ENCODE measurements at places on chromosomes 5 and 9.
A peak's percentile ranks its signal among the peaks of the same experiment; 100 is the strongest.

- no peak for DNase-seq
Observed at GRCh38 chr9:81305561-81306182, 383.7 kb downstream of the TLE1 start.

DNA sequence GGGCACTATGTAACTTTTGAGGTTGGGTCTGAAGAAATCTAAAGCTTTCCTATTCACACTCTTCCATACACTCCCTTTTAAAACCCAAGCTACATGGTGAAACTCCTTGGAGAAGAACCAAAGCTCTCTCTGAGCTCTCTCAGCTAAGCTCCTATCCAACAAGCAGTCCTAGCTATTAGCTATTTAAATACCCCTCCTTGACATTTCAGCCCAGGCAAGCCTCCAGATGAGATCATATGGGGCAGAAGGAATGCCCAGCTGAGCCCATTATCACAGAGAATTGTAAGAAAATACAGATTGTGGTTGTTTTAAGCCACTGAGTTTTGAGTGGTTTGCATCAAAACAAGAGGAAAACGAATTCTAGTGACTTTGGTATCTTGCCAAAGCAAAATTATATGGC is 15.2 kb downstream of the HSPB3 start:
- no peak for DNase-seq

DNA sequence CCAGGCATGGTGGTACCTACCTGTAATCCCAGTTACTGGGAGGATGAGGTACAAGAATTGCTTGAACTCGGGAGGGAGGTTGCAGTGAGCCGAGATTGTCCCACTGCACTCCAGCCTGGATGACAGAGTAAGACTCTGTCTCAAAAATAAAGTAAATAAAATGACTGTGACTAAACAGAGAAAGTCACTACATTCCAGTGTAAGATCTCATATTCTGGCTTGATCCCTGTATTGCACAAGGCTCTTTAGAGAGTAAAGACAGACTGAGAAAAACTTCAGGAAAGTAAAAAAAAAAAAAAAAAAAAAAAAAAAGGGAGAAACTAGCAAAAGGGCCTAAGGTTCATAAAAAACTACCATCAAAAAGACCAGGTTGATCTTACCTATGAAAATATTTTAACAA is 106.6 kb upstream of the PJA2 start:
- no peak for DNase-seq

- DNase-seq, result no peak
Observed at GRCh38 chr9:123361086-123361730, 5.2 kb downstream of the CRB2 start.

GRCh38 chr9:84756731-84757130 is 87.2 kb downstream of the NTRK2 start:
- no peak for DNase-seq

DNA sequence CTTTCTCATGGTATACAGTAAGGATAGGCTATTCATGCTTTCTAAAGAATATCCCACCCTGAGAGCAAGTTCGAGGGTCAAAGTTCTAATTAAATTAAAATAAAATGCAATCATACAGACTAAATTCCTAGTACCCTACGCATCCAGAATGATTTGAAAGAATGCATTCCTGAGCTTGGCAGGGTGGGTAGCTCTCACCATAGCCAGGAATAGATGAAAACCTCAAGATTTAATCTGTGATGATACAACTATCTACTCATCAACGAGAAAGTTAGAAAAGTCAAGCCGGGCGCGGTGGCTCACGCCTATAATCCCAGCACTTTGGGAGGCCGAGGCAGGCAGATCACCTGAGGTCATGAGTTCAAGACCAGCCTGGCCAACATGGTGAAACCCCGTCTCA is 32.3 kb downstream of the SERINC5 start:
- no peak for DNase-seq

DNA sequence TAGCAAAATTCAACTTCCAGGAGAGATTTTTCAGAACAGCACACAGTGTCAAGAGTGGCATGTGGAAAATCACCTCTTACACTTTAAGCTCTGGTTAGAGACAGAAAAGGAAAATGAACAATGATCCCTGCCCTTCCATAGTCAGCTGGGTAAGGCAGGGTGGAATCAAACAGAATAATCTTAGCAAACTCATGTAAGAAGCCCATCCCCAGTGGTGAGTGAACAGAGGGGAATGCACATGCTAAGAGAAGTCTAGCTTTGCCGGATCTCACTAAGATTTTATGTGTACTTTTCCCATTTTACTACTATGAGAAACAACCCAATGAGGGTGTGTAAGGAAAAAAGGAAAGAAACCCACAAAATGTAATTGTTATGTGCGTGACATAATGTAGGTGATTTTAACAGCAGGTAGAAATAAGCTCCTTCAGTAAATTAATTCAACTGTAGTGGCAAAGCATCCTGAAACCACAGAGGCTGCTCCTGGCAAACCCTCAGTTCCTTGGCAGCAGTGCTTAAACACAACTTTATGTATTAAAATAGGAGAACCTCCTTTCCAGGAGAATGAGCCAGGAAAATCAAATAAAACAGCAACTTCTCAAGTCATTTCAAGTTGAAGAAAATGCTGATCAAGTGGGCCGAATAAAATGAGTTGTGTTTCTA is 366.0 kb upstream of the TRPC7 start:
- no peak for DNase-seq

DNA sequence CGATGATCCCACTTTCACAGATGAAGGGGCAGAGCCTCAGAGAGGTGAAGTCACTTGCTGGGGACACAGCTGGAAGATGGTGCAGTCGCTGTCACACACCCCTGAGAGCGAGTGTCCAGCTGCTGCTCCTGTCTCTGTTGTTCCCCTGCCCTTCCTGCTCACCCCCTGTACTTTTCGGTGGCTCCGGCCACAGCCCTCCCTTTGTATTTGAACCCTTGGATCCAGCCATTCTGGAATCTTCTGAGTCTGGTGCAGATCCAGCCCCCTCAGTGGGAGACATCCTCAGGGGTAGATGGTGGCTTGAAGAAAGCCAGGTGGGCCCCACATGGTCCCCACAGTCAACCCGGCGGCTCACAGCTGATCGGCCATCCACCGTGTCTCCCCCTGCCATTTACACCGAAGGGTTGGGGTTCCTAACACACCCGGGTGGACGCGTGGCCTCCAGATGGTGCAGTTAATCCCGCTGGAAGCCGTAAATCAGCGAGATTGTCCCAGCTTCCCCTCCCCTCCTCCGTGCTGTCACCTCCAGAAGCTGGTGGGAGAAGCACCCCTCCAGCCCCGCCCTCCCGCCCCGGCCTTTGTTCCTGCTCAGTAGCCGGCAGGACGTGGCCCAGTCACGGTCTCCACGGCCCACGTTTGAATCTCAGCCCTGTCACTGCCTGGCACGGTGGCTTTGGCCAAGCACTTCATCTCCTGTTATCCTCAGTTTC is 204.8 kb downstream of the C9orf50 start:
- no peak for DNase-seq

DNA sequence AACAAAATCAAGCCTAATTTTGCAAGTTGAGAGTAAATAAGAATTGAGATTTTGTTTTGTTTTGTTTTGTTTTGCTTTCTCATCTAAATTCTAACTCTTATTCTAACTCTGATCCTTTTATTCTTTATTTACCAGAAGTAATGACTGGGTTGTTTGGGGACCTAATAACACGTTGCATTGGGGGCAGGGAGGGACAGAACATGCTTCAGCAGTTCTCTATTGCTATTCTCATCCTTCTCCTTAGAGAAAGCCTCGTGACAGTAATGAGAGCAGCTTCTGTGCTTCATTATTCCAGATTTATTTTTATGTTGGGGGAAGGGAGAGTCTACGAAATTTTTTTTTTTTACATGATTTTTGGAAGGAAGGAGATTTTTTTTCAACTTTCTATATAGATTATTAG is 21.1 kb downstream of the CPEB4 start:
- DNase-seq, result no peak

GRCh38 chr5:51389577-51390463 is 6.6 kb downstream of the ISL1 start:
- no peak for DNase-seq

GRCh38 chr5:16656561-16657191 is 39.9 kb upstream of the RETREG1 start:
- no peak for DNase-seq

DNA sequence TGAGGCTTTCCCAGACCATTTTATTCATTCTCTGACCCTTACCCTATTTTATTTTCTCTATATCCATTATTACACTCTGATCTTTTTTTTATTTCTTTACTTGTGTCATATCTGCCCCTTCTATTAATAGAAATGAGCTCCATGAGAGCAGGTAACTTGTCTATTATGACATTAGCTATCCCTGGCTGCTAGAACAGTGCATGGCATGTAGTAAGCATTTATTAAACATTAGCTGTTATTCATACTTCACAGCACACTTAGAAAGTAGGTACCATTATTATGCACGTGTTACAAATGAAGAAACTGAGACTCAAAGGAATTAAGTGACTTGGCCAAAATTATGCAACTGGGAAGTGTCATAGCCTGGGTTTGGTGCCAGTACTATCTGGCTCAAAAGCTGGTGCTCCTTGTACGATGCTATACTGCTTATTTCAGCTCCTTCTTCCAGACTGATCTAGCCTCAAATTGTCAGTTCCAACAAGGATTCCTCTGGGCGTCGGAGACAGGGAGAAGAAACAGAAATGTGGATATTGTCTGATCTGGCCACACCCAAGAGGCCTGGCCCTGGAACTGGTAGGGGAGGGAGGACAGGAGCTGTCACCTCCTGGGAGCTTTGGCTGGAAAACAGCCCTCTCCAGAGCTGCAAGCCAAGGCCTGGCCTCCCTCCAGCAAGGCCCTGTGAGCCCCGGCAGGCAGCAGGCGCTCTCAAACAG is 10.8 kb upstream of the NIPAL4 start:
- DNase-seq, result no peak

DNA sequence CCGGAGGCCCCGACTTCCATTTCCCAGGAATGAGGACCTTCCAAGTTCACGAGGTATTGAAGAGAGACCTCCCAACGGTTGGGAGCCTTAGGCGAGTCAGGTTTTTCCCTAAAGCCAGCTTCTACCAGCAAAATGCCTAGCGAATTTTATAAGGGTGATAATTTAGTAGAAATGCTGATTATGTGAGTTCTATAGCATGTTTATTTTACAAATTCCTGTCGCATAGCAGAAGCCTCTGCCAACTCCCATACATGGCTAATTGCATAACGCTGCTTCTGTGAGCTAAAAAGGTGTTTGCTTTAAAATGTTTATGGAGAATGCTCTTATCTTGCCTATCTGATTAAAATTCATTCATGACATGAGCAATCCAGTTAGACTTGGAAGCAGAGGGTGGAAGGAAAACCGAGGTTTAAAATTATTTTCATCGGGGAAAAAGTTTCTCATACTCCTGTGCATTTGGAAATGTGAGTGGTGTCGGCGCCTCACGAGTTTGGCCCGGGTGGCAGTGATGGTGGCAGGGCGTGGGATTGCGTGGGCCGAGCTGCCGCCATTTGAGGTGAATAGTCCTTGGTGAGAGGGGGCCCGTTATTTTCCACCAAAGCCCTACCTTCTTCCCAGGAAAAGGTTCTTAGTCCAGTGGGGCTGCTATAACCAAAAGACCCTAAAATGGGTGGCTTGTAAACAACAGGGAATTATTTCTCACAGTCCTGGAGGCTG is 104.4 kb upstream of the FCN2 start:
- DNase-seq, result no peak

DNA sequence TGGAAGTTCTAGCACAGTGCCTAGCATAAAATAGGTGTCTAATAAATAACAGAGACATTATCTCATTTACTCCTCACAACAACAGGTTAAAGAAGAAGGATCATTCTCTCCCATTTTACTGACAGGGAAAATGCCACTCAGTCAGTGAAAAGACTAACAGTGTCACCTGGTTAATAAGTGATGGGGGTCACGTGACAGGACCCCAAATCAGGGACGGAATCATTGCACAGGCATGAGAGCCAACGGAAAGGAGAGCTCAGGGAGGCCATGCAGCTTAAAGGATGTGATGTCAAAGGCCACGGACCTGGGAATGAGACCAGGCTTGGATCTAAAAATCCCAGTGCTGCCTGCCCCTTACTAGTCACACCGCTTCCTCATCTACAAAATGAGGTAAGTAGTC is 101.2 kb downstream of the BNC2 start:
- DNase-seq, result no peak

DNA sequence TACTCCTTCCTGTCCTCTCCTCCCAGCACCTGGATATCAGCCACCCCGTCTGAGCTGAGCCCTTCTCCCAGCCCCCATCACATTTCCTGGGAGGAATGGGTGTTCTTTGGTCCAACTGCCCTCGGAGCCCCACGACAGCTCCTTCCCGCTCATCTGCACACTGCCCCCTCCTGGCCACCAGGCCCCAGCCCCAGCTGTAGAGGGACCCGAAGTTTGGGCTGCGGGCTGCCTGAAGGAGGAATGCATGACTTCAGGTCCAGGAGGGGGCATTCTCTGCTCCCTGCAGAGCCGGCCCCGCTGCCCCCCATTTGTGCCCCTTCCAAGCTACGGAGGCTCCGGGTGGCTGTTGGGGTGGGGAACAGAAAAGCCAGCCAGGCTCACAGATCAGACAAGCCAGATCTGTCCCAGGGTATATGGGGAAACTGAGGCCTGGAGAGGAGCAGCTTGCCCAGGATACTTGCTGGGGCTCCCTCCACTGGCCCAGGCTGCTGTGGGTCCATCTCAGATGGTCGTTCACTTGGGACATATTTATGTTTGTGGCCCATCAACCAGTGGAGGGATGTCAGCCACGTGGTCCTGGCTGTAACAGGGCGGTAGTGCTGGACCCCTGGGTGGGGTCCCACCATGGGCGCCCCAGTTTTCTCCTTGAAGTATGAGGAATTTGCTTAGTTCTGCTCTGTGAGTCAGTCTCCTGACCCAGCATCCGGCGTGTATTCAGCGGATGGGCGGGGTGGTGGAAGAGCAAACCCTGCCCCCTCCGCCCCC is 33.1 kb downstream of the DAB2IP start:
- DNase-seq, result peak; percentile 22

GRCh38 chr5:78881884-78882283 is 103.2 kb downstream of the ARSB start:
- DNase-seq, result no peak

GRCh38 chr5:141735823-141736222 is 53.8 kb upstream of the ARAP3 start:
- no peak for DNase-seq

GRCh38 chr9:104658496-104659195 is 35.7 kb upstream of the OR13D1 start:
- no peak for DNase-seq

GRCh38 chr9:26888271-26888670 is 4.3 kb downstream of the CAAP1 start:
- no peak for DNase-seq

DNA sequence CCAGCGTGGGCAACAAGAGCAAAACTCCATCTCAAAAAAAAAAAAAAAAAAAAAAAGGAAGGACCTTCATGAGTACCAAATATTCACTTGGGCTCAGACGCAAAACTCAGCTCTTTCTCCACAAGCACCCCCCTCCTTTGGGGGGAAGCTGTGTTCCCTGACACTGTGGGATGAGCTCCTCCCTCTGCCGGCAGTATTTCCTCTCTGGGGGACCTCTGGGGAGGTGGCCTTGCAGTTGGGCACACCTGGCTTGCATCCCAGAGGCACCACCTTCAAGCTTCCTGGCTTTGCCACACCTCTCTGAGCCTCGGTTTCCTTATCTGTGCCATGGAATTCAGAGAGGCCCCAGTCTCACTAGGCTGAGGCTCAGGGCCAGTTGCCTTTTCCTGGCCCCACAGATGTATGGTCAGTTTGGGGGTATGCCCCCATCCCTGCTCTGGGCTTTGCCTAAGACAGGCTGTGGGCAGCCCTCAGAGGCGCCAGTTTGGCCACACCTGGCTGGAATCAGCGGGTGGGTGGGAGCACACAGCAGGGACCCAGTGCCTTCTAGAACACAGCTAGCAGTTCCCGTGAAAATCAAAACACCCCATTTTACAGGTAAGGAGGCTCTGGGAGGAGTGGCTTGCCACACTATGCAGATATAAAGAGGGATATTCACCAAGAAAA is 157.5 kb upstream of the IER5L start:
- DNase-seq, result no peak

GRCh38 chr5:1801967-1802295 is 724 bp downstream of the NDUFS6 start:
- no peak for DNase-seq
